ENCODE measurements at places on chromosomes 5 and 9.

DNA sequence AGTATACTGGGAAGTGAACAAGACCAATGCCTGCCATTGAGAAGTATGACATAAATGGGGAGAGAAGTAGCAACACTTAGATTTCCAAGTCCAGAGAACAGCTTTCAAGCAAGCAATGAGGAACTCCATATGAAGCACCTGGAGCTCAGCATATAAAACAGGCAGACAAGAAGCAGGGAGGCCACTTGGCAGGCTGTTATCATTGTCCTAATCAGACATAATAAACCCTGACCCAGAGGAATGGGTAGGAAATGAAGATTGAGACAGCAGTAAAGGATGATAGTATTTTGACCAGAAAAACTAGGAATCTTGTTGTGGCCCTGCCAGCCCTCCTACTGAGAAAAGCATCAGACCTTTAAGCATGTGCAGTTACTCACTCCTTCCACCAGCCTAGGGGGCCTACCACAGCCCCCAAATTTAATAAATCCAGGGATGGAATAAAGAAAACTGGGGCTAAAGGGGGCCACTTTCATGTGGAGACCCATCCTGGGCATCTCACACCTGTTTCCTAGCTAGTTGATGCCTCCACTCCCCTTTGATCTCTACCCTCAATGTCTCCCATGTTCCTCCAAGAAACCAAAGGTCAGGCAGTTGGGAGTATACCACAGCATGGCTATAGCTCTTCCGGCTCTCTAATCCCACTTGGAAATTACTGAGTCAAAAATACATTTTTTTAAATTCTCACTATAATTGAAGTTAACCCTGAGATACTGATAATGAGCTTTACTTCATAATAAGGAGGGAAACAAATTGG, 135.1 kb downstream of the SIL1 start:
- H3K27ac ChIP-seq, result no peak overlapping the region
- no peak overlapping the region for H3K4me3 ChIP-seq
- no peaks in the 10 kb centered on the region for H3K36me3 ChIP-seq

GRCh38 chr5:33362915-33363314, 77.8 kb upstream of the TARS1 start:
- no peak overlapping the region for H3K4me3 ChIP-seq
- no peaks in the 10 kb centered on the region for H3K4me1 ChIP-seq
- H3K36me3 ChIP-seq, result no peaks in the 10 kb centered on the region
- no peaks in the 10 kb centered on the region for H3K27me3 ChIP-seq

DNA sequence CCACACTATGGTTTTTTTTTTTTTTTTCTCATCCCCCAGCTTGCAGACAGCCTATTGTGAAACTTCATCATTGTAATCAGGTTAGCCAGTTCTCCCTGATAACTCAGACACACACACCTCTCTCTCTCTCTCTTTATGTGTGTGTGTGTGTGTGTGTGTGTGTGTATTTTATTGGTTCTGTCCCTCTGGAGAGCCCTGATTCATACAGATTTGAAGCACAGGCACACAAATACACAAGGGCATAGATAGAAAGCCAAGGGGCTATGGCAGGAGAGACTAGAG, 20.6 kb upstream of the VCAN start:
- H3K4me3 ChIP-seq, result no peak overlapping the region
- no peaks in the 10 kb centered on the region for H3K27me3 ChIP-seq
- H3K36me3 ChIP-seq, result no peaks in the 10 kb centered on the region
- H3K4me1 ChIP-seq, result no peaks in the 10 kb centered on the region
- DNase-seq, result no peak
- no peak overlapping the region for H3K27ac ChIP-seq

DNA sequence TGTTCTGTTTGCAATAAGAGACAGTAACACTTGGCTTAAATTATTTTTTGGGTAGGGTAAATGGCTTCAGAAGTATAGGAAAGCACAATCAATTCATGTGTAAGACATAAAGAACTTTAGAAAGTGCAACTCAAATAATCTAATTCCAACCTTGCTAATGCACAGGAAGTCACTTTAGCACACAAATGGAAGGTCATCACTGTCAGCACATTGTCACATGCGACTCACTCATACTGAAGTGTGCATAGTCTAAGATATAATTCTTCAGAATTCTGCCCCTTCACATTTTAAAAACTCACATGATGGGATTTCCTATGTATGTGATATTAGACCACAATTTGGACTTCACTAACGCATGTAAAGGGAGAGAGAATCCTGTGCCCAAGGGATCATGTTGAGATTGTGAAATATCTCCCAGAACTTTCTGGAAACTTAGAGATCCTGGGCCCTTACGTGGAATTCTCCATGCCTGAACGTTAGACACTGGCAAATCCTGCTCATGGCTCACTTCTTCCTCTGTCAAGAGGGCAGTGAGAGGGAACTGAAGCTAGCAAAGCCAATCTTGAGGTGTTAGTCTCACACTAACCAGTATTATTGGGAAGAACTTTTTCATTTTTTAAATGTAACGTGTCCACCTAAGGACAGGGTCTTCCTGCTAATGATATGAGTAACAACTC, 403.2 kb upstream of the PTGER4 start:
- no peak overlapping the region for H3K27ac ChIP-seq
- DNase-seq, result peak; percentile 20
- H3K4me3 ChIP-seq, result peak overlapping the region; percentile 69
- peaks cover 16% of the 10 kb centered on the region for H3K4me1 ChIP-seq
- H3K27me3 ChIP-seq, result no peaks in the 10 kb centered on the region

- no peaks in the 10 kb centered on the region for H3K27me3 ChIP-seq
- peak; percentile 77 for DNase-seq
- H3K4me1 ChIP-seq, result peaks cover 54% of the 10 kb centered on the region
- peak overlapping the region; percentile 90 for H3K27ac ChIP-seq
- H3K36me3 ChIP-seq, result peaks cover 11% of the 10 kb centered on the region
These were observed 385 bp upstream of the PTGER4 start for GRCh38 chr5:40679148-40679912.

DNA sequence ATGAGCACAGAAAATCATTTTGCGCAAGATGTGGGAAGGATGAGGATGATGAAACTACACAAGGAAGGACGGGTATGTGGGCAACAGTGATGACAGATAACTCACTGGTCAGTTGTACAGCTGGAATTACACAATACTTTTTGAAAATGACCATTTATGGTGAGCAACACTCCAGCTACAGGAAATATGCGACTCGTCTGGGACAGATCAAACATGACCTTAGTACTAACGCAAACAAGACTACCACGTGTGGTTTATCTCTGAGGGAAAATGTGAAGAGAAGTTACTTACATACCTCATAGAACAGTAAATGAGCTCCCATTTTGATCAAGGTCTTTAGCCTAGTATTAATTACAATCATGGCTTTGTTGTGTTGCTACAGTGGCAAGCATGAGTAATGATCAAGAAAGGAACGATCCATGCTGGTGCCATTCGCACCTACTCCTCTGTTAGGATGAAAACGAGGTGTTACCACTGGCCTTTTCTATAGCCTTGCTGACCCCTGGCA, 456.9 kb downstream of the BNC2 start:
- H3K27me3 ChIP-seq, result no peaks in the 10 kb centered on the region
- no peak for DNase-seq
- H3K36me3 ChIP-seq, result no peaks in the 10 kb centered on the region
- no peak overlapping the region for H3K27ac ChIP-seq
- H3K4me1 ChIP-seq, result no peaks in the 10 kb centered on the region

DNA sequence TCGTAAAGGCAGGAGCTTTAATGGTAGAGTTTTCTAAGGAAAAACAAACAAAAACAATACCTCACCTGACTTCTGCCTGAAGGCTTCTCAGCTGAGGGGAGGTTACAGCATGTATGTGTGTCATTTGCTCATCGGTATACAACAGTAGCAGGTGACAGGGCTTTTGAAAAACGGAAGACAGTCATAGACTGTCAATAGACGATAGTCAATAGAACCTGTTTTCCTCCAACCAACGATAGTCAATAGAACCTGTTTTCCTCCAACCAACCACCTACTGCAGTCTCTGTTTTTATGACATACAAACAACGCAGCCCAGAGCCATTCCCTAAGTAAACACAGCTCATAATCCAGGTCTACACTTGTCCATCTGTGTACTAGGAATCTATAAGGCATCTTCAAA, 74.6 kb downstream of the RETREG1 start:
- no peaks in the 10 kb centered on the region for H3K27me3 ChIP-seq
- no peaks in the 10 kb centered on the region for H3K36me3 ChIP-seq
- no peak for DNase-seq
- H3K4me3 ChIP-seq, result no peak overlapping the region

GRCh38 chr9:5899292-5899691, 8.6 kb downstream of the MLANA start:
- no peak for DNase-seq
- peaks cover 9% of the 10 kb centered on the region for H3K36me3 ChIP-seq
- H3K4me1 ChIP-seq, result no peaks in the 10 kb centered on the region
- H3K27me3 ChIP-seq, result no peaks in the 10 kb centered on the region
- no peak overlapping the region for H3K4me3 ChIP-seq

GRCh38 chr5:65076251-65076869, 307.6 kb downstream of the CWC27 start:
- DNase-seq, result peak; percentile 34
- H3K27ac ChIP-seq, result no peak overlapping the region
- H3K4me1 ChIP-seq, result no peaks in the 10 kb centered on the region
- no peaks in the 10 kb centered on the region for H3K36me3 ChIP-seq
- H3K27me3 ChIP-seq, result no peaks in the 10 kb centered on the region

GRCh38 chr5:176955895-176956294, 50.7 kb downstream of the UIMC1 start:
- no peaks in the 10 kb centered on the region for H3K4me1 ChIP-seq
- H3K27me3 ChIP-seq, result no peaks in the 10 kb centered on the region
- no peak overlapping the region for H3K4me3 ChIP-seq
- H3K36me3 ChIP-seq, result peaks cover 51% of the 10 kb centered on the region

- H3K4me1 ChIP-seq, result no peaks in the 10 kb centered on the region
- no peaks in the 10 kb centered on the region for H3K27me3 ChIP-seq
- no peak overlapping the region for H3K27ac ChIP-seq
- H3K4me3 ChIP-seq, result no peak overlapping the region
These were observed 53.3 kb downstream of the PCA3 start for GRCh38 chr9:76817489-76817888.

GRCh38 chr5:42632354-42632900, 124.2 kb upstream of the CCDC152 start:
- no peaks in the 10 kb centered on the region for H3K36me3 ChIP-seq
- no peak for DNase-seq
- no peaks in the 10 kb centered on the region for H3K4me1 ChIP-seq
- H3K27me3 ChIP-seq, result no peaks in the 10 kb centered on the region

DNA sequence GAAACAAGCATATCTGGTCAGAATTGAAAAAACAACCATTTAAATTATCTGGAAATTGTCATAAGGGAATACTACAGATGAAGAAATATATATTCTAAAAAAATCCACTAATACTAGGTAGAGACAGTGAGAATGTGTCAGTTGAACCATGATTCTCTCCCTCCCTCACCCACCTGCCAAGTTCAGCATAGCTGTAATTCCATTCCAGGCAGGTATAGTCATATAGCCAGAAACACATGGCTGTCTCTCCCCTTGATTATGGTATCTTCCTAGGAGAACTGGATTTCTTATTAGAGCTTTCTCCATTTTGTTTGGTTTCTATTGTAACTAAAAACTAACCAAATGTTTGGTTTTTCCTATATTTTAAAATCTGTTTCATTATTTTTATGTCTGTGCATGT, 509.2 kb downstream of the CDH10 start:
- no peaks in the 10 kb centered on the region for H3K36me3 ChIP-seq
- H3K4me1 ChIP-seq, result no peaks in the 10 kb centered on the region
- DNase-seq, result no peak
- no peak overlapping the region for H3K4me3 ChIP-seq
- H3K27ac ChIP-seq, result no peak overlapping the region

DNA sequence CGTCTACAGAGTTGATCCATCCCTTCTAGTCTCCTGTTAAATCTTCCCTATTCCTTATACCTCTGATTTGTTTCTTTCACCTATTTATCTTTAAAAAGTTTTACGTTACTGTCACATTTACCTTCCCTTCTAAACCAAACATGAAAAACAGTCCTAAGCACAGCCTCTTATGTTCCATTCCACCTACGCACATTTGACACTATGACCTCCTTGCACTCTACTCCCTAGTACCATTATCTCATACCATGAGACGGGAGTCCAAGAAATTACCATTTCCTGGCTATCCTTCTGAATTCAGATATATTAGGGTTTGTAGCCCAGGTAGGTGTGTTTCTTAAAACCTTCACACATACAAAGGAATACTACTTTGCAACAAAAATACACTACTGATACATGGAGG, 25.1 kb downstream of the FNIP1 start:
- H3K4me3 ChIP-seq, result no peak overlapping the region
- no peak overlapping the region for H3K27ac ChIP-seq
- H3K27me3 ChIP-seq, result no peaks in the 10 kb centered on the region
- H3K36me3 ChIP-seq, result no peaks in the 10 kb centered on the region
- DNase-seq, result no peak
- no peaks in the 10 kb centered on the region for H3K4me1 ChIP-seq

DNA sequence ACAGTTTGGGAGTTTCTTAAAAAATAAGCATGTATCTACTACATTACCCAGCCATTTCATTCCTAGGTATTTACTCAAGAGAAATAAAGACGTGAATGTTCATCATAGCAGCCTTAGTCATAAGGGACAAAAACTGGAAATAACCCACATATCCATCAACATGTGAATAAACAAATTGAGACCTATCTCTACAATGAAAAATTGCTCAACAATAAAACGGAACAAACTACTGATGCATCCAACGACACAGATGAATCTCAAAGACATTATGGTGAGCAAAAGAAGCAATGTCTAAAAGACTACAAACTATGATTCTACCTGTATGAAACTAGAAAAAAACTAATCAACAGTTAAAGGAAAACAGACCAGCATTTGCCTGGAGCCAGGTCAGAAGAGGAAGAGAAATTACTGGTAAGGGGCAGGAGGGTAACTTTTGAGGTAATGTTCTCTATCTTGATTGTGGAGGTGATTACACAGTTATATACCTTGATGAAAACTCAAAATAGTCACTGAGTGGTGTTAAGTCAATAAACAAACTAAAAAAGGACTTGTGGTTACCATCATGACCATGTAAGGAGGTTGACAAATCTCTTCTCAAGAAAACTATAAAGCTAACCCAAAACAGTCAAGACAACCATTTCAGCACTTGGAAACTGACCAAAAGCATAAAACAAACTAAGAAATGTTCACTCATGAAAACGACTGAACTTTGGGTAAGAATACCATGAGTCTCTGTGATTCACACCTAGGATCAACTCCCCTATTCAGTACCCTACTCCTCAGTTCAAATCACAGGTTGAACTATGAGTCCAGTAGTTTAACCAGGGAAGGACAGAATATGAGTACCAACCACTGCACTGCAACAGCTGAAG, 10.4 kb downstream of the UIMC1 start:
- H3K4me1 ChIP-seq, result peaks cover 9% of the 10 kb centered on the region
- H3K4me3 ChIP-seq, result peak overlapping the region; percentile 39
- H3K36me3 ChIP-seq, result peaks cover 4% of the 10 kb centered on the region
- peak overlapping the region; percentile 24 for H3K27ac ChIP-seq

GRCh38 chr5:158854260-158854783, 245.4 kb downstream of the EBF1 start:
- H3K4me3 ChIP-seq, result no peak overlapping the region
- peaks cover under 1% of the 10 kb centered on the region for H3K27me3 ChIP-seq
- DNase-seq, result no peak
- H3K27ac ChIP-seq, result no peak overlapping the region
- H3K36me3 ChIP-seq, result no peaks in the 10 kb centered on the region

All from CD4-positive, CD25-positive, alpha-beta regulatory T cell (primary cell).